ENCODE measurements at places on chromosomes 12 and 14.

GRCh38 chr14:98227000-98227726 is 1044.8 kb downstream of the BCL11B start:
- no peak for DNase-seq

GRCh38 chr12:88309546-88309945 is 167.4 kb downstream of the TMTC3 start:
- DNase-seq = no peak

DNA sequence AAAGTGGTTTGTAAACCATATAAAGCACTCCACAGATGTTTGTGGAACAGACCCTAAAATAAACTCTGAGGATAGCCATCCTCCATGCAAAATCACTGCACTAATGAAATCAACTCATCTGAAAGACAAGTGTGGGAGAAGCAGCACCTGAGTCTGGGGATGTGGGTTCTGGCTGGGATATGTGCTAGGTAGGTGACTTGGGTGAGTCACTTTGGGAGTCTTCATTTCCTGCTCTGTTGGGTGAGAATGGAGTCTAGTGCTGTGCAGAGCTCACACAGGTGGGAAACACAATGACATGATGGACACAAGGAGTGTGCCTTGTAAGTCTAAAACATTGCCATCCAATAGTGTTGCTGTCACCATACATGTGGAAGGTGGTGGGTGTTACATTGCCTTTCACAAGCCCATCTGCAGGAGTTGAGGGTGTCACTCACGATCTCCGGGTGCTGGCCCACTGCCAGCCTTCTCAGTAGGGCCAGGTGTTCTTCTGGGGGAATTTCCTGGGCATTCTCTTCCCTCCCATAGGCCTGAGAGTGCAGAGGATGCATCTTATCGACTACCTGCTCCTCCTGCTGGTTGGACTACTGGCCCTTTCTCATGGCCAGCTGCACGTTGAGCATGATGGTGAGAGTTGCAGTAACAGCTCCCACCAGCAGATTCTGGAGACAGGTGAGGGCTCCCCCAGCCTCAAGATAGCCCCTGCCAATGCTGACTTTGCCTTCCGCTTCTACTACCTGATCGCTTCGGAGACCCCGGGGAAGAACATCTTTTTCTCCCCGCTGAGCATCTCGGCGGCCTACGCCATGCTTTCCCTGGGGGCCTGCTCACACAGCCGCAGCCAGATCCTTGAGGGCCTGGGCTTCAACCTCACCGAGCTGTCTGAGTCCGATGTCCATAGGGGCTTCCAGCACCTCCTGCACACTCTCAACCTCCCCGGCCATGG is 2.0 kb downstream of the SERPINA4 start:
- no peak for DNase-seq

DNA sequence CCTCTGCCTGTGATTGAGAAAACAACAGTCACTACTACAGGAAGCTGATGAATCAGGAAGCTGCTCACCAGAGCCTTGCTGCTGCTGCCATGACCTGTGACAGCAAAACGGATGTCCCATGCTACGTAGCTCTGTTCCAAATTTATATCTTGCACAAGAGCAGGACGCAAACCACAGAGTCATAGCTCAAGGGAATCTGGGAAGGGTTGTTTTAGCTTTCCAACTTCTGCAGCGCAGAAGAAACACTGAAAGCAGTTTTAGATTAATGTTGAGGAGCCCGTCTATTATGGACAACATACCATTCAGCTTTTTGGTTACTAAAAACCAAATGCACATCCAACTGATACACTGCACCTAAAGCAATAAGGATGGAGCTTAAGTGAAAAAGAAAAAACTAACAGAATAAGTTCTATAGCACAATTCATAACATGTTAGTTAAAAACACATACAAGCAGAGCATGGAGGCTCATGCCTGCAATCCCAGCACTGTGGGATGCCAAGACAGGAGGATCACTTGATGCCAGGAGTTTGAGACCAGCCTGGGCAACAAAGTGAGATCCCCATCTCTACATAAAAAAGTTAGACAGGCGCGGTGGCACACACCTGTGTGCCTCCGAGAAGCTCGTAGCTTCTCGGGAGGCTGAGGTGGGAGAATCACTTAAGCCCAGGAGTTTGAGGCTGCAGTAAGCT is 1.7 kb upstream of the ANKRD33 start:
- no peak for DNase-seq

- DNase-seq = no peak
These were observed 62.2 kb downstream of the EMP1 start for GRCh38 chr12:13258717-13259119.

DNA sequence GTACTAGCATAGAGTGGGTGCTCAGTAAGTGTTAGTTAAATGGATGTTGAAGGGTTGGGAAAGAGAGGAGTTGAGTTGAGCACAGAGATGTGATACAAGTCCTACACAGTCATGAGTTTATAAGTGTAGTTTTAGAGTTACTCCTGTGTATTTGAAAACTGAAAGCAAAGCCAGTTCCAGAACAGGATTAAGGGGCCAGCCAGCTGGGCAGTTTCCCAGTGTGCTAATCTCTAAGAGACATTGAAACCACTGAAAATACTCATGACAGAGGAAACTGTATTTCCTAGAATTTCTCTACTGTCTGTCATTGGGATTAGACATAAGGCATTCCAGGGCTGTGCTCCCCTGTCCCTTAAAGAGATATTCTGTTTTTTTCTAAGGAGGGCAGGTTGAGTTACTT is 101.0 kb downstream of the DERA start:
- no peak for DNase-seq

GRCh38 chr12:1698720-1699119 is 7.8 kb downstream of the ADIPOR2 start:
- no peak for DNase-seq

GRCh38 chr12:10721651-10722501 is 1.2 kb downstream of the YBX3 start:
- peak; percentile 53 for DNase-seq

GRCh38 chr12:112694065-112694464 is 97.5 kb upstream of the RPH3A start:
- no peak for DNase-seq

DNA sequence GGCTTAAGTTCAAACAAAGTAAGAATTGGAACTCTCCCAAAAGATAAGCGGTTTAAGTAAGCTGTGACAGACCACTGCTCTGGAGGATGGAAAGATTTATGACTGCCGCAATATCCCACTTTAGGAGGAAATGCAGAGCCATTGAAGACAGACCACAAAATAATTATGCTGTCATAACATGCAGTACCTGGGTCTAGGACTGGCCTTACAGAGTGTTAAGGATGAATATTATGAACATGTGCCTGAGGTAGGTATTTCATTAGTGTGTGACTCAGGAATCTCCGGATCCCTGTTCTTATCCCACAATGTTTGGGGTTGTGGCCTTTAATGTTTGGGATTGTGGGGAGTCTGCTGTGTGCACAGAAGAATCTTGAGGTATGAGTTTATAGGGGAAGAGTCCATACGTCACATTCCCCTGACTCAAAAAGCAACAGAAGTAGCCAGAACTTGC is 114.9 kb downstream of the SAMD4A start:
- DNase-seq = no peak

DNA sequence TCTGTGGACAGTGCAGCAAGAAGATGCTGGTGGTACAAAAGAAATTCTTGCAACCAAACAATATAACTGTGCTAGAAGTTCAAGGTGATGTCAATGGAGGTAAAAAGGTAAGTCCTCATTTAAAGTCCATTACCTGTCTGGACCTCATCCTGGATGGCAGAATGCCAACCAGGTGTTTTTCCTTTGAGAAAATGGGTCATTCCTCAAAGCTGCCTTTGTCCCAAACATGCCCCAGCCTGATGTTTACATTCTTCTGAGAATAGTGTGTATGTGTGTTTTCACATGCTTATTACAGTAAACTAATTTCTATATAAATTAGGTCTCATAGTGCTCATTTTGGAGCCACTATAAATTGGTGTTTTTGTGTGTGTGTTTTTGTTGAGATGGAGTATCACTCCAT is 24.9 kb downstream of the ACTR6 start:
- no peak for DNase-seq

All from 8988T (cell line).